ENCODE measurements at places on chromosomes 2 and 18. TPM values are rescaled to one million over a fixed set of nuclear protein-coding genes. Genes with fewer than 3 reads are reported as not detected.

CTNNA2 gene
- total RNA-seq, result 0.22 TPM

CAPN10 gene
- total RNA-seq, result 19.3 TPM

GRCh38 chr2:33336036-33336625 is 140.3 kb upstream of the RASGRP3 start:
- H3K4me3 ChIP-seq, result no peak overlapping the region
- H3K4me1 ChIP-seq, result peaks cover 3% of the 10 kb centered on the region
- no peaks in the 10 kb centered on the region for H3K36me3 ChIP-seq
- H3K27ac ChIP-seq, result no peak overlapping the region
- no peak for DNase-seq

GRCh38 chr2:85772019-85772745 is 18.4 kb downstream of the ATOH8 start:
- H3K27me3 ChIP-seq, result no peaks in the 10 kb centered on the region
- H3K27ac ChIP-seq, result peak overlapping the region; percentile 97
- peak overlapping the region; percentile 3 for H3K4me3 ChIP-seq

- H3K36me3 ChIP-seq, result no peaks in the 10 kb centered on the region
- no peak overlapping the region for H3K4me3 ChIP-seq
- no peaks in the 10 kb centered on the region for H3K4me1 ChIP-seq
- DNase-seq, result no peak
- no peaks in the 10 kb centered on the region for H3K27me3 ChIP-seq
Observed at GRCh38 chr18:36582988-36583745, 245.6 kb downstream of the TPGS2 start.

DNA sequence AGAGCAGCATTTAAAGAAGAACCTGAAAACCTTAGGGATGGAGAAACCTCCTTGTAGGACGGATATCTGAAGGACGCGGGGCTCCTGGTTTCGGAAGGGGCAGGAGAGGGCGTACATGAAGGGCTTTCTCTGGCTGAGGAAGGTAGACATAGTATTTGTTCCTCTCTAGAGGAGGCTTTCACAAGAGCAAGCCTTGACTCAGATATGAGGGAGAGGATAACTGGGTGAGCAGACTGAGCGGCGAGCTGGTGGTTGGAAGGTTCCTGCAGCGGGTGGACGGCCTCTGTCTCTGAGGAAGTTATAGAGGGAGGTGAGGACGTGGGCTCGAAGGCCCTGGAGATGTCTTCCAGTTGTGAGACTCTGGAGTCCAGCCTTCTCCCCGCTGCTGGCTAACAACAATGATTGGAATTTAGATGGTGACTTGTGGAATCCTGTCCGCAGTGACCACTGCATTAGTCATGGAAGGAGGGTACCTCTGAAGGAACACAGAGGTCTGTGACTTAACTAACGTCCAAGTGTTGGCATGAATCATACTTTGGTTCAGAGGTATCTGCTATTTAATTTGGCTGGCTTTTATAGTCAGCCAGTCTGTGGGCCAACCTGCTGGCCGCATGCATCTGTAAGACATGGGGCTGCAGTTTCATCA is 80.9 kb downstream of the ASAP2 start:
- H3K27ac ChIP-seq, result no peak overlapping the region
- H3K4me3 ChIP-seq, result no peak overlapping the region
- H3K36me3 ChIP-seq, result no peaks in the 10 kb centered on the region

- no peaks in the 10 kb centered on the region for H3K27me3 ChIP-seq
- H3K4me1 ChIP-seq, result no peaks in the 10 kb centered on the region
- DNase-seq, result no peak
- H3K36me3 ChIP-seq, result no peaks in the 10 kb centered on the region
- no peak overlapping the region for H3K4me3 ChIP-seq
Observed at GRCh38 chr18:26432651-26433424, 115.5 kb downstream of the KCTD1 start.

GRCh38 chr2:216842636-216843035 is 17.2 kb downstream of the TNP1 start:
- H3K4me1 ChIP-seq, result no peaks in the 10 kb centered on the region
- no peak overlapping the region for H3K4me3 ChIP-seq
- no peaks in the 10 kb centered on the region for H3K36me3 ChIP-seq
- H3K27me3 ChIP-seq, result no peaks in the 10 kb centered on the region

Data from thyroid gland (tissue), 4 donors.